ENCODE measurements at places on chromosomes 12 and 14. TPM values are rescaled to one million over a fixed set of nuclear protein-coding genes. Genes with fewer than 3 reads are reported as not detected.
A peak's percentile ranks its signal among the peaks of the same experiment; 100 is the strongest.

- peak; percentile 50 for DNase-seq
Measured at GRCh38 chr12:54412786-54413185, 6.3 kb downstream of the ITGA5 start.

The LALBA gene
- not detected for total RNA-seq

The MUCL1 gene
- total RNA-seq, result not detected

DNA sequence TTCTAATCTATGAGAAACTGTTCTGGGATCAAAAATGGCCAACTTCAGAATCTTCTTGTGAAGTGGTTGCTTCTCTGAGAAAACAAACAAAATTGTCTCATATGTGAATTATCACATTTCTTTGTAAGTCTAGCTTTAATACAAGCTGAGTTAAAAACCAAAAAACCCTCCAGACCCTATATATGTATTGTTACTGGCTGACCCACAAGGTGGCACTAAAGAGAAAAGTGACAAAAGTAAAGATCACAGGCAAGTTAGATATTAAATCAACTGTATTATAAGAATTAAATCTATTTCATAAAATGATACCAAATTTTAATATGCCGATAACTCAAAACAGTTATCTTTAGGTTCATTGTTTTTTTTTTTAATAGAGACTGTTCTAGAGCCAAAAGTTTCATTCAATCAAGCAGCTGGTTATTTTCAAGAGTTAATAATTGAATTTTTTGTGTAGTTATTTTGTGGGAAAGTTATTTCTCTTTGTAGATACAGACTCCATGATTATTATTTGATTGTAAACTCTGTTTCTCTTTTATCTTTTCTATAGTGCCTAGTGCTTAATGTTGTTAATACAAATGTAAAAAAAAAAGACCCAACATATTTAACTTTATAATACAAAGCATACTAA lies 7.5 kb upstream of the TRHDE start:
- DNase-seq, result no peak

The DDX23 gene
- 90.9 TPM for total RNA-seq

DNA sequence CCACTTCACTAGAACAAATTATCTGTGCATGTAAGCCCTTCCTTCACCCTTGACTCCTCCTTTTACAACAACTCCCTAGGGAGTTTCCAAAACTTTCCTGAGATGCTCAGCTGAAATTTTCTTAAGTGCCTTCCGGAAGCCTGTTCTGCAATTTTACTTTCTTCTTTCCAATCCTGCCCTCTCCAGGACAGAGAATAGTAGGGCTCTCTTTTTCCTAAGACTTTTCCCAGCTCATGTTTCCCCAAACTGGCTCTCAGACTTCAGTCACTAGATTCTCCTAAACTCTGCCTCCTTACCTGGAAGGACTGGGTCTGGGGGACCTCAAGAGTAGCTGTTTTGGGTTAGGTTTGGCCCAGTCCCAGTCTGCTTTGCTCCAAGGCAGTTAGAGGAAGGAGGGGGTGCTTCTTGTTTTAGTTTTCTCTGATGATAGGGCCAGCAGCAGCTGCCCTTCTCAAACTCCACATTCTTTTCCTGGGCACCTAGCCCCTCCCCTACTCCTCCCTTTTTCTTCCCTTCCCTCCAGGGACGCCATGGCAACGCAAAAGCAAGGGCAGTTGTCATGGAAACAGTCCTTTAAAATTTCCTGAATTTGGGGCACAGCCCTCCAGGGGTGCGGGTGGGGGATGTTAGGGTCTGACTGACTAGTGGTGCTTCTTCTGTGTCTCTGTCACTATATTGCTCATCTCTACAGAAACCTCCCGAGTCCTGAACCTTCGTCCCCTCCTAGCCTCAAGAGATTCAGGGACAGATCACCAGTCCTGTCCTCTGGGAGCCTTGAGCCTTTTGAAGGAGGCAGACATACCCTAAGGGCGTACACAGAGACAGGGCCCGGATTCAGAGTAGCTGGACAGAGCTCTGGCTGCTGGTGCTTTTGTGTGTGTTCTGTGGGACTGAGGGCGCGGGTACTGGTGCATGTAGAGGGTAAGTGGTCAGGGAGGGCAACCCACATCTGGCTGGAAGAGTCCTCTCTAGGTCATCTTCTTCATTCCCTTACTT lies 17.0 kb downstream of the PPP1R1A start:
- no peak for DNase-seq

The HAL gene
- 0.43 TPM for total RNA-seq

DNA sequence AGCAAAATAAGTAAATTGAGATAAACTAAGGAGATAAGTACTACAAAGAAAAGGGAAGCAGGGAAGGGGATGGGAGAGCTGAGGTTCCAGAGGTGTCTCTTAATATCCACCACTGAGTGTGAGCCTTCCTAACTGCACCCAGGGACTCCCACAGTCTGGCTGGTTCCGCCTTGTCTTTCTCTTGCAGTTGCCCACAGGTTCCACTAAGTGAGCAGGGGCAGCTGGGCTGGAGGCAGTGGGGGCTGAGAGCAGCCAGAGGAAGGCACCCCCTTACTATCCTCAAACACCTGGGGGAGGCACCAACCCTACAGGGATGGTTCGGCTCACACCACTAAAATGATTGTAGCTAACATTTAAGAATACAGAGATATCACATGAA lies 214.9 kb downstream of the SLC41A2 start:
- DNase-seq, result no peak

The PZP gene
- not detected for total RNA-seq

DNA sequence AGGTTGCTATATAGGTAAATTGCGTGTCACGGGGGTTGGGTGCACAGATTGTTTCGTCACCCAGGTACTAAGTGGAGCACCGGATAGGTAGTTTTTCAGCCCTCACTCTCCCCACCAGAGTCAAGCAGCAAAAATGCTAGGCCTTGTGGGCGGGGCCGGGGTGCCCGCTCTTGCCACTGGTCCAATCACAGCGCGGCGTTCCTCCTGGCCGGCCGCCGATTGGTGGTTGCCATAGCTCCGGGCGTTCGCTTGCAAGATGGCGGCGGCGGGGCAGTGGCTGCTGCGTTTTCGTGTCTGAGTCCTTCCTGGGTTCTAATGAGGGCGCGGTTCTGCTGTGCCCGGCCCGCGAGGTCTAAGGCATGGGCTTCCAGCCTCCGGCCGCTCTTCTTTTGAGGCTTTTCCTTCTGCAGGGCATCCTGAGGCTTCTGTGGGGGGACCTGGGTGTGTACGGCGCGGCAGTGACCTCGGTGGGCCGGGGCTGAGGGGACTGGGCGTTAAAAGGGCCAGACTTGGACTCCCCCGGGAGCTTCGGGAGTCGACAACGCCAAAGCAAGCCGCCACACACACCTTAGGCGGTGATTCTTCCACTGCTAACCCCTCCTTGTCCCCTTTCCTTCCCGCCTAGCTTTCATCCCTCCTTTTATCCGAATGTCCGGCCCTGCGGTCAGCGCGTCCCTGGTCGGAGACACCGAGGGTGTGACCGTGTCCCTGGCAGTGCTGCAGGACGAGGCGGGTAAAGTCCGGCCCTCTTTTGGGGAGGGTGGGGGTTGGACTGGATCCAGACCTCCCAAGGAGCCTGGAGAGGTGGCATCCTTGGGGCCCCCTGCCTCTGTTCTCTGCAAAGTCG lies at the start of gene TCTN2:
TCTN2 (plus strand) TSS at position 232 of the 847 bp plus-strand sequence; CDS start at position 360, 128 bp downstream.
- peak; percentile 93 for DNase-seq

The NOVA1 gene
- total RNA-seq, result 0.37 TPM

- DNase-seq, result no peak
Measured at GRCh38 chr12:47833591-47834012, 13.9 kb upstream of the HDAC7 start.

GRCh38 chr14:55893705-55894104 lies 224.5 kb upstream of the PELI2 start:
- no peak for DNase-seq

The RBM25 gene
- total RNA-seq, result 130 TPM

The TMEM263 gene
- 45.5 TPM for total RNA-seq

DNA sequence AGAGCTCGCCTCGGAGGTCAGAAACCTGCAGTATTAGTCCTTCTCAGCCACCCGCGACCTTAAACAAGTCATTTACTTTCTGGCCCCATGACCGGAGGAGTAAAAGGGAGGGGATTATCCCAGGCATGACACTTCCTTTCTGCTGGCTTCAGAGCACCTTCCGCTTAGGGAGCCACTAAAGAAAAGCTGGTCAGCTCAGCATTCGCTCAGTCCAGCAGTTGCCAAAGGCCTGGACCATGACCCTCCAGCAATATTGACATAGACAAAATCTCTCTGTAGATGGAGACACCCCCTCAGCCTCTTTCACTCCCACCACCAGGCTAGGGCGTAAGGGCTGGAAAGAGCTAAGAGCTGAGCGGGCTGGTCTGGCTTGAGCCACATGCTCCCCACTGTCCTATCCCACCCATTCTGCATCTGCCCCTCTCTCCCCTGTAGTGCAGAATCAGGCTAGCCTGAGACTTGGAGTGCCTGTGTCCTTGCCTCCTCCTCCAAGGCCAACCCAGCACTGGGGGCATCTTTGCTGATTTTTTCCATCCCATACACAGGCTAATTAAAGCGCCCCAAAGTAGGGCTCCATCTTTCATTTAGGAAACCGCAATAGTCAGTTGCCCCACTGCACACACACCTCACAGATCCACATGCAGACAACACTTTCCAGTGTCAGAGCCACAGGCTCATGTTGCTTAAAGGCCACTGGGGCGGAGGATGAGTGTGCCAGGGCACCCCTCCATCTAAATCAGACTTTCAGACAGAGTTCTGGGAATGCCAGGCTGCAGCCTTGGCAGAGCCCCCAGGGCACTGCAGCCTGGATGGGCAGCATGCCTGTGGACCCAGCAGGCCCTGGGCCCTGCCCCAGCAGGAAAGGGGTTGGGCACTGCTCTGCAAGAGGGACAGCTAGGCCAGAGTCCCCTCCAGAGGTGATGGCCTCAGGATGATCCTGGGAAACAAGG lies 4.0 kb upstream of the CPNE6 start:
- no peak for DNase-seq

The SEL1L gene
- total RNA-seq, result 43.5 TPM

DNA sequence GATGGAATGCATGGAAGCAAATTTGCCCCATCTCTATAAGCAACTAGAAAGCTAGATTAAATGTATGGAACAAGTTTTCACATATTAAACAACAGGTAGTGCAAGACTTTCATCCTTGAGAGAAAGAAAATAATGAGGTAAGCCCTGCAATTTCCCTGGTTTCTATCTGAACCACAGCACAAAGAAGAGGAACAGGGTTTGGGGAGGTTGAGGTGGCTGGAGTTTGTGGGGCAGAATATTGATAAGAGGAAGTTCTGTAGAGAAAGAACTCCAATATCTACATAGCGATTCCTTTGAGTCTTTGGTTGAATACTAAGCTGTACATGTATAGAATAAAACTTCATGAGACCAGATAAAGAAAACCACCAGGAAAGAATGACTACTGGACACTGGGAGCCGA lies 96.3 kb upstream of the CCND2 start:
- no peak for DNase-seq
